Colonic mucosa (tissue), 4 donors: ENCODE measurements at places on chromosomes 7 and 10.

DNA sequence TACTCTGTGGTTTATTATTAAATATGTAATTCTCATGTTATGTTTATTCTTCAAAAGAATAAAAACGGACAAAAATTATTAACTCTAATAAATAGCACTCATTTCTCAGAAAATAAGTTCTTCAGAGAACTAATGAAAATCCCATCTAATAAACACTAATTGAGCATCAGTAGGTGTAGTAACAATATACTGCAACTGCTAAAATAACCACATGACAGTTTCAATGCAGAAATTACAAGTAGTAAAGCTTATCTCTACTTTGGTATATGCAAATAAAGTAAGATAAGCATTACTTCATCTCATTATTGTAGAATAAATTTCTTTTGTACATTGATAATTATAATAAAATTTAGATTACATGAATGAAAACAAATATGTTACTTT lies 56.4 kb upstream of the DKK1 start:
- DNase-seq: no peak
- H3K4me3 ChIP-seq: no peak overlapping the region
- H3K27ac ChIP-seq: no peak overlapping the region
- H3K27me3 ChIP-seq: no peaks in the 10 kb centered on the region

- no peaks in the 10 kb centered on the region for H3K36me3 ChIP-seq
- no peaks in the 10 kb centered on the region for H3K27me3 ChIP-seq
Measured at GRCh38 chr10:98349508-98349922, 65.5 kb downstream of the PYROXD2 start.

DNA sequence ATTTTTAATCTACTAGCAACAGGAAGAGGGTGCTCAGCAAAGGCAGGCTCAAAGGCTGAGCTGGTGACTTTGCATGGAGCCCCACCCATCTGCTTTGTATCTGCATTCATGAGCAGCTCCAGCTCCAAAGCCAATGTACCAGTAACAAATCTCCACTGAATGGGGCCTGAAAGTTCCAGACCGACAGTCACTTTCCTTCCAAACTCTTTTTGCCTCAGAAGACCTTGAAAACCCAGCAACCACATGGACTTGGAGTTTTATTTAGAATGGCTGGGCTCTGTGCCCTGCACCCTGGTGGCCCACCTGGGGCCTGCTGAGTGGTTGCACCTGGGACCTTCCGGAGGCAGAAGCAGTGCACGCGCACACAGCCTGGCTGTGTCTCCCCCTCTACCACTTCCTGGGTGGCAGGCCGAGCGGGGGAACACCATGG lies 195.0 kb upstream of the PLXNA4 start:
- no peak overlapping the region for H3K4me3 ChIP-seq
- DNase-seq: no peak
- no peak overlapping the region for H3K27ac ChIP-seq
- no peaks in the 10 kb centered on the region for H3K36me3 ChIP-seq
- no peaks in the 10 kb centered on the region for H3K4me1 ChIP-seq

DNA sequence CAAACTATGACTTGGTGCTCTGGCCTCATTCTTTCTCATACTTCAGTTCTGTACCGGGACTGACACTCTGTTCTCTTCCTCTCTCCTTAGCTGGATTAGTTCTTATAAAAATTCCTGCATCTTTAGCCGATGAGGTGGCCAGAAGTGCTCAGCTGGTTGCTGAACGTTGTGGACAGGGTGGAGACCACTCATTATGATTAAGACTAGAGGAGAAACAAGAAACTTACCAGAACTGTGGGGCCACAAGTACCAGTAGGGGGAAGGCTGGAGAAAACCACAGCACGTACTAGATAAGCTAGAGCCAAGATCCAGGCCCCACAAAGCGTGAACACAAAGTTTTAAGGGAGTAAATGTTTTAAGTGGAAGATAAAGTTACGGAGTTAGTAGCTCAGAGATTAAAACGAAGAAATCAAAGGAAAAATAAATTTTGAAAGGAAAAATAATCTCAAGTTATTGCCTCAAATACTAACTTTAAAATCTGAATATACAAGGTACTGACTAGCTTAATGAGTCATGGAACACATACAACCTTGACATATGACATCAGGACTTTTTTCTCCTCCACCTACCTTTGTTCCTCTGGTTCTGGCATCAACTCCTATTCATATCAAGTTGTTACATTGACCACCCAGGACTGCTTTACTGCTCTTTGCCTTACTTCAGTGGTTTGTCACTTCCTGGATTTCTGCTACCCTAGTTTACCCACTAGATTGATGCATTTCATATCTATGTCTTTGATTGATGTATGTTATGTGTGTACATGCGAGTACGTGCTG lies 469.0 kb downstream of the TFEC start:
- H3K27me3 ChIP-seq: no peaks in the 10 kb centered on the region
- no peak for DNase-seq
- H3K36me3 ChIP-seq: no peaks in the 10 kb centered on the region
- H3K27ac ChIP-seq: no peak overlapping the region
- no peaks in the 10 kb centered on the region for H3K4me1 ChIP-seq

GRCh38 chr10:108956149-108956548 lies 967.2 kb downstream of the XPNPEP1 start:
- H3K36me3 ChIP-seq: no peaks in the 10 kb centered on the region
- no peak overlapping the region for H3K27ac ChIP-seq

GRCh38 chr10:121352231-121352855 lies 245.9 kb downstream of the FGFR2 start:
- no peaks in the 10 kb centered on the region for H3K36me3 ChIP-seq
- no peak overlapping the region for H3K27ac ChIP-seq
- no peaks in the 10 kb centered on the region for H3K4me1 ChIP-seq
- H3K4me3 ChIP-seq: no peak overlapping the region
- no peak for DNase-seq

- no peaks in the 10 kb centered on the region for H3K36me3 ChIP-seq
- no peak overlapping the region for H3K27ac ChIP-seq
- no peaks in the 10 kb centered on the region for H3K4me1 ChIP-seq
- H3K27me3 ChIP-seq: no peaks in the 10 kb centered on the region
- DNase-seq: no peak
Measured at GRCh38 chr7:40584667-40585433, 450.0 kb downstream of the SUGCT start.

- H3K4me1 ChIP-seq: no peaks in the 10 kb centered on the region
- H3K4me3 ChIP-seq: no peak overlapping the region
Measured at GRCh38 chr10:59580026-59580863, 129.4 kb downstream of the SLC16A9 start.

DNA sequence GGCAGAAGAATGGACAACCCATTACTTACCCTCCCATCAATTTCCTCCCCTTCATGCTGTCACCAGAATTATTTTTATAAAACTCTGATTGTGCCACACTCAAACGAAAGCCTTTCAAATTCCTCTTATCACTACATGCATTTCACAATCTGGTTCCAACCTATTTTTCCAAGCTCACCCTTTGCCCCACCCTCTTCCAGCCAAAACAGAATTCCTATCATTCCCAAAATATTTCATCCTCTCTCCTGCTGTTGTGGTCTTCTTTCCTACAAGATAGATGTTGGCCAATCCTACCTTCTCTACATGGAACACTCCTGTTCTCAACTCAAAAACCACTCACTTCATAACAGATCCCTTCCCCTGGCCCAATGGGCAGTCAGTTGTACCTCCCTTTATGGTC lies 111.5 kb downstream of the ELAPOR2 start:
- no peak overlapping the region for H3K27ac ChIP-seq
- no peaks in the 10 kb centered on the region for H3K36me3 ChIP-seq
- H3K27me3 ChIP-seq: no peaks in the 10 kb centered on the region
- no peak for DNase-seq

- no peak overlapping the region for H3K27ac ChIP-seq
- H3K4me1 ChIP-seq: no peaks in the 10 kb centered on the region
- H3K27me3 ChIP-seq: no peaks in the 10 kb centered on the region
- H3K4me3 ChIP-seq: no peak overlapping the region
Measured at GRCh38 chr10:113126229-113127201, 176.5 kb downstream of the TCF7L2 start.

DNA sequence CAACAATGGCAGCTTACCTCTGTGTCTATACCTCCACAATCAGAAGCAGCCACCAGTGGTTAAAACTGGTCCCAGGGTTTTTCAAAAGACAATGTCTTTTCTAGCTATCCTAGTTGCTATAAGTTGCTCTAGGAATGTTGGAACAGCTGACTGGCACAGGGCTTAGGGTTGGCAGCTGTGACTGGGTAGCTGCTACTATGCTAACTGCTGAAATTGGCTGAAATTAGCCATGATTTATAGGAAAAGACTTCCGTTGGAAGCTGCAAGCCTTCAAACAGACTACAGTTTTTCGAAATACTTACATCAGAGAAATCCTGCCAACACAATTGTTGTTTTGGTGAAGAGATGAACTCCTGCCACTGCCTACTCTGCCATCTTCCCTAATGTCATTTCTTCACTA lies 102.3 kb downstream of the MKX start:
- no peak for DNase-seq
- no peak overlapping the region for H3K27ac ChIP-seq
- no peaks in the 10 kb centered on the region for H3K27me3 ChIP-seq
- H3K36me3 ChIP-seq: no peaks in the 10 kb centered on the region

- H3K27ac ChIP-seq: peak overlapping the region; percentile 17
- no peaks in the 10 kb centered on the region for H3K4me1 ChIP-seq
- no peaks in the 10 kb centered on the region for H3K27me3 ChIP-seq
- H3K36me3 ChIP-seq: no peaks in the 10 kb centered on the region
- no peak overlapping the region for H3K4me3 ChIP-seq
Measured at GRCh38 chr10:6530966-6531365, 49.1 kb downstream of the PRKCQ start.

- peaks cover 13% of the 10 kb centered on the region for H3K4me1 ChIP-seq
- H3K36me3 ChIP-seq: no peaks in the 10 kb centered on the region
- peak overlapping the region; percentile 13 for H3K27ac ChIP-seq
Measured at GRCh38 chr10:125013529-125013872, 71.6 kb downstream of the ZRANB1 start.

DNA sequence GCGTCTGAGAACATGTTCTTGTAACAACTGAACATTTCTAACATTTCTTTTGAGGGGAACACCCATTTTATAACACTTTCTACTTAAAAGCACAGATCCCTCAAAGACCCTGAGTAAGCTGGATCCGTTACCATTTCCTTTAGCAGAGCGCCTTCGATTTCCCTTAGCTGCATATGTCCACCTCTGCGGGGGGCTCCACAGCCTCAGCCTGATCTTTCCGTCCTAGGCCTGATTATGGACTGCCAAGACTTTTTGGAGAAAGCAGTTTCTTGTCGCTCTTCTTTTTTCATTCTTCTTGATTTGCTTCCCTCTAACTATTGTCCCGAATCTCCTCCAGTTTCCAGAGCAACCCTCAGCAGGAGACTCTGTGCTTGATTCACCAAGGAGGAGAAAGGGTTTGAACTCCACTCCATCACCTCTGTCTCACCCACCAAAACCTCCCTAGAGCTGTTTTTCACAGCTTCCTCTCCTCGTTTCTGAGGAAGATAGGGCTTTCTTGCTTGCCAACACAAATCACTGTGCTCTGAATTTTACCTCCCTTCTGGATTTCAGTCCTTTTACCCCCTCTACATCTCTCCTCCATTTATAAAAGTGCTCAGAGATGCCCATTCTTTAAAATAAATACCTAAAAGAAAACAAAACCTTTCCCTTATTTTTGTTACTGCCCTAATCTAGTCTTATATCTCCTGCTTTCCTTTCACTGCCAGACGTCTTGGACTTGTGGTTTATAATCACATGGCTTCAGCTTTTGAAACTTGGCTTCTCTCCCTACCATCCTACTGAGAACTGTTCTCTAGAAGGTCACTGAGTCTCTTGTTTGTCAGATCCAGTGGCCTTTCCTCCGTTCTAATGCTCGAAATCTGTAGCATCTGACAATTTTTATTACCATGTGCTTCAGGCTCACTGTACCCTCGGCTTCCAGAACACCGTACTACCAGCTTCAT lies 30.5 kb upstream of the ZRANB1 start:
- H3K4me1 ChIP-seq: no peaks in the 10 kb centered on the region
- no peaks in the 10 kb centered on the region for H3K27me3 ChIP-seq
- DNase-seq: no peak
- H3K27ac ChIP-seq: no peak overlapping the region
- no peak overlapping the region for H3K4me3 ChIP-seq
- H3K36me3 ChIP-seq: no peaks in the 10 kb centered on the region

GRCh38 chr10:79904671-79905321 lies 44.1 kb downstream of the SFTPD start:
- H3K4me1 ChIP-seq: no peaks in the 10 kb centered on the region
- peak overlapping the region; percentile 41 for H3K4me3 ChIP-seq
- peak; percentile 42 for DNase-seq
- H3K27me3 ChIP-seq: peaks cover 9% of the 10 kb centered on the region
- peak overlapping the region; percentile 18 for H3K27ac ChIP-seq

GRCh38 chr10:77647543-77648293 lies 10.1 kb upstream of the KCNMA1 start:
- H3K4me3 ChIP-seq: no peak overlapping the region
- no peaks in the 10 kb centered on the region for H3K27me3 ChIP-seq
- H3K4me1 ChIP-seq: no peaks in the 10 kb centered on the region
- H3K27ac ChIP-seq: no peak overlapping the region
- DNase-seq: no peak

DNA sequence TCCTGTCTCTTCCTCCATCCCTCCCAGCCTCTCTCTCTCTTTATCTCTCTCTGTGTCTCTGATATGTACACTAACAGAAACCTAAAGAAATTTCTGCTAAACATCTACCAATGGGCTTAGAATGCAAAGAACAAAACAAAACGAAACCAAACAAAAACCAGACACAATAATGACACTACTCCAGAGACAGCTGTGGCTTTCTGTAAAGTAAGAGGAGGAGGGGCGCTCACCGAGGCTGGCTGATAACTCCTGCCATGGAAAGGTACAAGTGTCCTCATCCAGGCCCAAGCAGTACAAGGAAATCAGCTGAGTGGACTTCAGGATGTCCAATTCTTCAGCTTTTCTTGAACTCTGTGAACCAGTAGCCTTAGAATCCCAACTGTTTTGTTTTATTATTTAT lies 70.4 kb upstream of the FZD8 start:
- no peak overlapping the region for H3K4me3 ChIP-seq
- H3K27ac ChIP-seq: no peak overlapping the region
- H3K27me3 ChIP-seq: no peaks in the 10 kb centered on the region
- no peaks in the 10 kb centered on the region for H3K4me1 ChIP-seq

GRCh38 chr7:19117870-19118608 lies 603 bp upstream of the TWIST1 start:
- H3K27ac ChIP-seq: no peak overlapping the region
- no peak for DNase-seq
- no peaks in the 10 kb centered on the region for H3K36me3 ChIP-seq
- H3K27me3 ChIP-seq: peaks cover 41% of the 10 kb centered on the region
- H3K4me3 ChIP-seq: peak overlapping the region; percentile 40
- no peaks in the 10 kb centered on the region for H3K4me1 ChIP-seq
